ENCODE measurements at places on chromosomes 11 and 22.

GRCh38 chr11:110833033-110833484 lies 120.8 kb upstream of the ARHGAP20 start:
- no peak for DNase-seq

DNA sequence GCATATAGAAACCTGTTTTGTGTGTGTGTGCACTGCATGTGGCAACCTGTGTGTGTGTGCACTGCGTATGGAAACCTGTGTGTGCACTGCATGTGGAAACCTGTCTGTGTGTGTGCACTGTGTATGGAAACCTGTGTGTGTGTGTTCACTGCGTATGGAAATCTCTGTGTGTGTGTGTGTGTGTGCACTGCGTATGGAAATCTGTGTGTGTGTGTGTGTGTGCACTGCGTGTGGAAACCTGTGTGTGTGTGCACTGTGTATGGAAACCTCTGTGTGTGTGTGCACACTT lies 72.2 kb upstream of the CCND1 start:
- DNase-seq: no peak

- no peak for DNase-seq
Measured at GRCh38 chr11:112469376-112469775, 208.7 kb upstream of the PLET1 start.

GRCh38 chr22:17612057-17612456 lies 16.5 kb downstream of the ATP6V1E1 start:
- no peak for DNase-seq

DNA sequence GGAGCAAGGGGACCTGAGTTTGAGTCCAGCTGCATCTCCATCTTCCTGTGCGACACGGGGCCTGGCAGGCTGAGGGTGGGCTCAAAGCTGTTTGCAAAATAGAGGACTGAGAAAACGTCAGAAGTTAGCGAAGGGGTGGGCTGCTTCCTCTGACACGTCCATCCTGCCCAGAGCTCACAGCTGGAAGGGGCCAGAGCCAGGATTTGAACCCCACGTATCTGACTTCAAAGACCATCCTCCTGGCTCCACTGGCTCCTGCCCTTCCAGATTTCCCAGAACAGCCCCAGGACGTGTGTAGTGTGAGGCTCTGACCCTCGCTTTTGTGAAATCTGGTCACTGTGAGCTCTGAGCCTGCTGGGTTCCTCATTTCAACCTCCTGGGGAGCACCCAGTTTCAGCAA lies 56.3 kb downstream of the CD82 start:
- DNase-seq: no peak

- DNase-seq: no peak
Measured at GRCh38 chr11:7591107-7591894, 77.5 kb downstream of the PPFIBP2 start.

GRCh38 chr22:23079814-23080521 lies 9.6 kb downstream of the GNAZ start:
- DNase-seq: no peak

DNA sequence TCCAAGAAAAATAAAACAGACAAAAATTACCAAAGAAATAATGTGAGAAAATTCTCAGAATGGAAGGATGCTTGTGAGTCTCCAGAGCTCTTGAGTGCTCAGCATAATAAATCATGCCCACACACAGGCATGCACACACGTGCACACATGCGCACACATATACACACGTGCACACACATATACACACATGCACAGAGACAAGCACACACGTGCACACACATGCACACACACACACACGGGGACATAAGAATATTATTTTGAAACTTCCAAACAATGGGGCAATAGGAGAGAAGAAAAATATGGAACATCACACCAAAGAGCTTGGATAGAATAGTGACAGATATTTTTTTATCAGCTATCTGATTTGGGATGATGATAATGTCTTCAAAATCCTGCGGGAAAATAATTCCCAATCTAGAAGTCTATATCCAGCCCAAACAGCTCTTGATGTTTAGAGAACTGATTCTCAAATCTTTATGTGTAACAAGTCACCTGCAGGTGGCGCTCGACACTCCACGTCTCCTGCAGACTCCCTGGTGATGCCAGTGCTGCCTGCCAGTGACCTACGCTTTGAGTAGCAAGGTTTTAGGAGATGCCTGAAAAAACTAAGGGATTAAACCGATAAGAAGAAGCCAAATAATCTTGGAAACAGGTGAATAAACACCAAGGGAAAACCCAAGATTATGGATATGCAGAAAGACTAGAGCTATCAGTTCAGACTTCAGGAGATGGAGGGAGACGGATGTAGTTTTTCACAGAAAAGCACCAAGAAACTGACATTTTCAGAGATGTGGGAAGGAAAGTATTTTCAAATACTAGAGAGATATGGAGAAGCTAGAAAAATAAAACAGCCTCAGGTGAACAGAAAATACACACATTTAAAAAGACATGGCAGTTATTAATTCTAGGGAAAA lies 743.6 kb downstream of the ETS1 start:
- DNase-seq: peak; percentile 3

- no peak for DNase-seq
Measured at GRCh38 chr11:119590651-119591351, 138.2 kb downstream of the NECTIN1 start.

DNA sequence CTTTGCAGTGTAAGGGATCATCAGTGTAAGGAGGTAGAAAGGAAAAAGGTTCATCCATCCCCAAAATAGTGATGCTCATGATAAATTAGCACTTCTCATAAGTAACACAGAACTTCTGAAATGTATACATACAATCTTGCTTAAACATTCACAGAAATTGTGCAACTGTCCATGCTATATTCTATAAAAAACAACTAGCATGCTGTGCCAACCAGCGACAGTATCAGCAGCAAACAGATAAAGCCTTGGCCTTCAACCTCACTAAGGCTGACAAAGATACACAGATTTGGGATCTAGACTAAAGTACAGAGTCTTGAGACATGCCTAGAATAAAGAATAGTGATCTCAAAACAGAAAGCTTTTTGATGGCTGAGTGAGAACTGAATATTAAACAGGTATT lies 74.1 kb upstream of the CHRM4 start:
- no peak for DNase-seq

DNA sequence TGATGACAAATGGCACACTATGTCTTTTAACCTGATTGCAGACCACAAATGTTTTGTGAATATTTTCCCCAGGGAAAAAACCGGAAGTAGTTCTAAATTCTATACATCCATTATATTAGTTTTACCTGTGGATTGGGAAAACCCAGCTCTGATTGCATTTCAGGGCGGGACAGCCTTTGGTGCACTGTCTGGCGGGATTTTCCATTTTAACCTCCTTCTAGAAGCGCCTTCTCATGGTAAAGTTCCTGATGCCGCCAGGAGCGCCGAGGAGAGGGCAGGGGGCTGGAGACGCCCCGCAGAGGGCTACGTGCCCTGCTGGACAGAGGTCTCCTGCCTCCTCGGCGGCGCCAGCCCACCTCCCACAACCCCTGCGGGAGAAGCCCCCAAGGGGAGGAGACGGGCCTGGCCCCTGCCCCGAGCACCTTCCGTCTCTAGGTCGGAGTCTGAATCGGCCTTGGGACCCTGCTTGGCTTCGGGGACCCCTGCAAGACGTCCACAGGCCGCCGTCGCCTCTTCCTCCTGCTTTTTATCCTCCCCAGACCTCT lies 1.2 kb upstream of the P2RX6 start:
- DNase-seq: no peak

- DNase-seq: peak; percentile 65
Measured at GRCh38 chr11:130314184-130314749, 450 bp downstream of the ZBTB44 start.

DNA sequence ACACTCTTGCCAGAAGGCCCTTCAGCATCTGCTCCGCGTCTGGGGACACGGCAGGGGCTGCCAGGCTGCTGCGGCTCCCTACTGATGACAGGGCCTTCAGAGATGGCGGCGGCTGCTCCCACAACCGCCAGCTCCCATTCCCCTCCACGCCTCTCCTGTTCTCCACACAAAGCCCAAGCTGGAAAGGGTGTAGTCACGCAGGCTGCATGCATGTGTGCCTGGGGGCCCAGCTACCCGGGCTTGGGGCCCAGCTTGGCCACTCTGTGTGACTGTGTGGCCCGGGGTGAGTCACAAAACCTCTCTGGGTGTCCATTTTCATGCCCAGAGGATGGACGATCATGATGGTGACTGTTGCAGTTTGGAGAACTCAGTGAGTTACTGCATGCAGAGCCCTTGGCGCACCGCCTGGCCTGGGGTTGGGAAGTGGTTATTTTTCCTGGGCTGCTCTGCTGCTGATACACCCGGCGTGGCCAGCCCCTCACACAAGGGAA lies 31.7 kb upstream of the PARVB start:
- DNase-seq: no peak

GRCh38 chr11:66956689-66957290 lies 1.4 kb downstream of the PC start:
- no peak for DNase-seq

GRCh38 chr11:46293641-46294103 lies 16.2 kb downstream of the CREB3L1 start:
- no peak for DNase-seq

DNA sequence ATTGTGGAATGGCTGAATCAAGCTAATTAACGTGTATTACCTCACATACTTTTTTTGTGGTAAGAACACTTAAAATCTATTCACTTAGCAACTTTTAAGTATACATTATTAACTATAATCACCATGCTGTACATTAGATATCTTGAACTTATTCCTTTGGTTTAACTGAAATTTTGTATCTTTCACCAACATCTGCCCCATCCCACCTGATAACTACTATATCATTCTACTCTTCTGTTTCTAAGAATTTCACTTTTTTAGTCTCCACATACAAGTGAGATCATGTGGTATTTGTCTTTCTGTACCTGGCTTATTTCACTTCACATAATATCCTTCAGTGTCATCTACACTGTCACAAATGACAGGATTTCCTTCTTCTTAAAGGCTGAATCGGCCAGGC lies 17.1 kb upstream of the VWA5A start:
- DNase-seq: no peak

- no peak for DNase-seq
Measured at GRCh38 chr11:126355926-126356897, 726 bp downstream of the ST3GAL4 start.

- DNase-seq: peak; percentile 25
Measured at GRCh38 chr22:46122511-46122971, 27.8 kb upstream of the PPARA start.

DNA sequence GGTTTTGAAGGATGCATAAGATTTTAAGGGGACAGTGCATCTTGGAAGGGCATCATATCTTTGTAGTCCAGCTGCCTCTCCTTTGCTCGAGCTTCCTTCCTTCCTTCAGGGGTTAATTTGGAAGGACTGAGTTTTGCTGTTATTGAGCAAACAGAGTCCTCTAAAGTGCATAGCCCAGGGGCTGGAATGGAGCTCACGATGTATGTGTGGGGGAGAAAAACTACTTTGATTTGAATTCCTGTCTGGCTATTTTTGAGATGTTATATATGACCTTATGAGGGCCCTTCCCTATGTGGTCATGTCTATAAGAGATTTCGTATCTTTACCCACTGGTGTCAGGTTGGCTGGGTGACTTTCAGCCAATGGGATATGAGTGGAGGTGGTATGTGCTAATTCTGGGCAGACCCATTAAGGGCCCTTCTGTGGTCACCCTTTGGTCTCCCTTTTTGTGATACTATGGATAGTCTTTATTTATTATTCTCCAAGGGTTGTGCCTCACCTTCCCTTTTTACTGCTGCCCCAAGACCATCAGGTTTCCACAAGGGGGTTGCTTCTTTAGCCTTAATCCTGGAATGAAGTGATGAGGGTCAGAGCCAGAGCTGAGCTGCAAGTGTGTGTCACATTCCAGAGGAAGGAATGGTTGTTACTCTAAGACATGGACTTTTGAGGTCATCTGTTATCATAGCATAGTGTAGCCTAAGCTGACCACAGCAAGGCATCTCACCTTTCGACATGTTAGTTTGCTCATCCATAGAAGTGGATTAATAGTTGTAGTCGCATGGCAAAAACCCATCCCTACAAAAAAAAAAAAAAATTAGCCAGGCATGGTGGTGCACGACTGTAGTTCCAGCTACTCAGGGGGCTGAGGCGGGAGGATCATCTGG lies 54.6 kb downstream of the LRRC74B start:
- DNase-seq: no peak

GRCh38 chr11:1455763-1456060 lies 30.9 kb downstream of the MOB2 start:
- DNase-seq: no peak

Data from T-helper 22 cell (primary cell).